A549 treated with Mapracorat at 1 μM for 4 hours (cell line): ENCODE measurements at places on chromosomes 2 and 18. TPM values are rescaled to one million over a fixed set of nuclear protein-coding genes. Genes with fewer than 3 reads are reported as not detected.

CAPN14 gene
- total RNA-seq: 0.03 to 0.05 TPM in 2 of 5 replicates, not detected in the others

ANKRD29 gene
- total RNA-seq: 13.8 to 20.9 TPM (median 19.3 TPM) in 5 replicates

ALPI gene
- not detected in 5 replicates for total RNA-seq

KCNF1 gene
- total RNA-seq: 20.6 to 47.2 TPM (median 36.0 TPM) in 5 replicates

PARD6G gene
- total RNA-seq: 1.2 to 3.8 TPM (median 2.6 TPM) in 5 replicates

GALNT3 gene
- not detected in 5 replicates for total RNA-seq

MFSD2B gene
- total RNA-seq: 0.11 to 0.64 TPM (median 0.59 TPM) in 5 replicates

SLC9A2 gene
- 2.5 to 2.9 TPM (median 2.8 TPM) in 5 replicates for total RNA-seq

CEP192 gene
- total RNA-seq: 7.2 to 9.3 TPM (median 8.9 TPM) in 5 replicates

GLI2 gene
- total RNA-seq: 16.6 to 26.1 TPM (median 24.1 TPM) in 5 replicates

CASP10 gene
- total RNA-seq: 1.5 to 2.1 TPM (median 1.8 TPM) in 5 replicates

REEP1 gene
- total RNA-seq: 0.88 to 1.3 TPM (median 1.2 TPM) in 5 replicates

COL6A3 gene
- total RNA-seq: 0.11 to 0.47 TPM (median 0.30 TPM) in 5 replicates

ACTR2 gene
- total RNA-seq: 133 to 180 TPM (median 165 TPM) in 5 replicates

HOXD3 gene
- total RNA-seq: 0.20 to 0.30 TPM in 2 of 5 replicates, not detected in the others

ITGB6 gene
- total RNA-seq: 0.48 to 0.95 TPM (median 0.83 TPM) in 5 replicates

NDC80 gene
- total RNA-seq: 12.5 to 15.4 TPM (median 13.3 TPM) in 5 replicates

FBXO48 gene
- 0.39 to 0.61 TPM (median 0.55 TPM) in 5 replicates for total RNA-seq

CYP1B1 gene
- total RNA-seq: 3.9 to 4.9 TPM (median 4.2 TPM) in 5 replicates

IL36RN gene
- total RNA-seq: 0.07 to 0.21 TPM in 2 of 5 replicates, not detected in the others

FAHD2B gene
- 10.2 to 12.0 TPM (median 11.6 TPM) in 5 replicates for total RNA-seq

TCF23 gene
- not detected in 5 replicates for total RNA-seq

TUBA4B gene
- 0.13 to 0.28 TPM (median 0.18 TPM) in 4 of 5 replicates, not detected in the other for total RNA-seq

ZC3H6 gene
- total RNA-seq: 0.24 to 0.69 TPM (median 0.44 TPM) in 5 replicates

TDRD15 gene
- not detected in 5 replicates for total RNA-seq

TIMM21 gene
- total RNA-seq: 51.3 to 65.7 TPM (median 57.4 TPM) in 5 replicates

OR6B2 gene
- not detected in 5 replicates for total RNA-seq

MYO7B gene
- total RNA-seq: 0.09 to 0.24 TPM (median 0.14 TPM) in 5 replicates

CPS1 gene
- total RNA-seq: 9.6 to 13.8 TPM (median 13.3 TPM) in 5 replicates

QPCT gene
- total RNA-seq: 20.4 to 22.7 TPM (median 21.6 TPM) in 5 replicates

RAMP1 gene
- not detected in 5 replicates for total RNA-seq

PLGLB1 gene
- 0.48 to 1.1 TPM (median 0.71 TPM) in 4 of 5 replicates, not detected in the other for total RNA-seq

FLACC1 gene
- total RNA-seq: 0.13 to 0.14 TPM in 2 of 5 replicates, not detected in the others

NOL4 gene
- not detected in 5 replicates for total RNA-seq

MSTN gene
- total RNA-seq: not detected in 5 replicates

SERPINB13 gene
- total RNA-seq: not detected in 5 replicates

SLC4A5 gene
- 0.07 to 0.41 TPM (median 0.36 TPM) in 5 replicates for total RNA-seq

SLC5A7 gene
- not detected in 5 replicates for total RNA-seq
